ENCODE measurements at places on chromosomes 7 and 10.

DNA sequence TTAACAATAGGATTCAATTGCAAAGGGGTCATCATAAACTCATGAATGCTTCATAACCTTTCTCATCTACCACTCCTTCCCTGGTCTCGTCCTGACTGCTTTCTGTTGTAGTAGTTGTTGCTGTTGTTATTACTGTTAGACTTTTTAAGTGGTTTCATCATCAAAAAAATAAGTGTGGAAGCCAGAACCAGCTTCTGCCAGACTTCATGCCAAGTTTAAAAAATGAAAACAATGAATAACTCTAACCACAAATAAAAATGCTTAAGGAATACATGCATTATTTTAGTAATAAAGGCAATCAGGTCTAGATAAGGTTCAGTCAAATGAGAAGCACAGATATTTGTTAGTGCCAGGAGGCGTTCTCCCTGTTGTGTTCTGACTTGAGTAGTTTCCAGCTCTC, 85.4 kb downstream of the PCLO start:
- H3K27me3 ChIP-seq: no peaks in the 10 kb centered on the region
- no peak for DNase-seq
- H3K4me1 ChIP-seq: no peaks in the 10 kb centered on the region
- no peak overlapping the region for H3K27ac ChIP-seq
- H3K36me3 ChIP-seq: no peaks in the 10 kb centered on the region
- no peak overlapping the region for H3K4me3 ChIP-seq

DNA sequence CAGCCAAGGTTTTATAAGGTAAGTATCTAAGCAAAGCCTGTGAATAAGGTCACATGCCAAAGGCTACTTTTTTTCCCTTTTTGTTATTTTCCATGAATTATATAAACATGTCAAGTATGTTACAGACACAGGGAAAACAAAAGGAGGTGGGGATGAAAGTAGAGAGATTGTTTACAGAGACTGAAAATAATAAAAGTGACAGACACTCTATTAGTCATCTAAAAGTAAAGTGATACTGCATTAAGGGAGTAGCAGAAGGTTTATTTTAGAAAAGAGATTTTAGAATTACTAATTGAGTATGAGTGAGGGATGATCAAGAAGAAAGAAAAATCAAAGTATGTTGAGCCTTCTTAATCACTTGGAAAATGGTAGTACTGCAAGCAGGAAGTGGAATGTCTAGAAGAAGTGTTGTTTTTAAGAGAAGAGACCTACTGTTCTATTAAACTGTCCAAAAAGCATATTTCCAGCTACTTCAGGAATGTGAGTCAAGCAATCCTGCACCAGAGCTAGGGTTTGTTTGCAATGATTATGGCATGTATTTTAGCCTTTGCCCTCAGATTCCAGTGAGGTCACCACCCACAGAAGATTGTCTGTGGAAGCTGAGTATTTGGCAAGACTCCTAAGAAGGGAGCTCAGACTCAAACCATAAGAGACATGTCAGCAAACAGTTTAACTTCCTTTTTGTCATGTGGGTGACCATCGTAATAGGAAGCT, 177.9 kb upstream of the PLXDC2 start:
- no peak overlapping the region for H3K27ac ChIP-seq
- H3K36me3 ChIP-seq: no peaks in the 10 kb centered on the region
- no peaks in the 10 kb centered on the region for H3K4me1 ChIP-seq
- H3K4me3 ChIP-seq: peak overlapping the region; percentile 3
- no peaks in the 10 kb centered on the region for H3K27me3 ChIP-seq

DNA sequence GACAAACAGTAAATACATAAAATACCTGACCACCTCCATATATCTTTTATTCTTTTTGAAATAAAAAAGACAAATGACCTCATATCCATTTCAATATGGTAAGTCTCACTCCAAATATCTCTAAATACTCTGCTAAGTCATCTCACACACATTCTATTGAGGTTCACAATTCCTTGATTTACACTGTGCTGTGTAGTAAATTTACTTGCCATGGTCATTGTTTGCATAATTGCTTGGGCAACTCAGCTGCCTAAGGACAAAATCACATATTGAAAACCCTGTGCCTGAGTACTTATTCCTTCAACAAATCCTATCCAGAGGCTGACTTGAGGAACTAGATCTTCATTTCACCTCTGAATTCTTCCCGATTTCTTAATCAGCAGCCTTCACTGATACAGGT, 176.4 kb downstream of the THSD7A start:
- no peaks in the 10 kb centered on the region for H3K36me3 ChIP-seq
- no peak for DNase-seq
- no peak overlapping the region for H3K27ac ChIP-seq
- no peak overlapping the region for H3K4me3 ChIP-seq

GRCh38 chr10:58807629-58808022, 295.0 kb downstream of the BICC1 start:
- no peaks in the 10 kb centered on the region for H3K27me3 ChIP-seq
- H3K4me1 ChIP-seq: no peaks in the 10 kb centered on the region
- no peaks in the 10 kb centered on the region for H3K36me3 ChIP-seq
- H3K4me3 ChIP-seq: no peak overlapping the region

GRCh38 chr7:108592646-108593201, 23.1 kb downstream of the DNAJB9 start:
- no peak overlapping the region for H3K27ac ChIP-seq
- H3K27me3 ChIP-seq: no peaks in the 10 kb centered on the region
- H3K4me3 ChIP-seq: no peak overlapping the region
- DNase-seq: no peak

DNA sequence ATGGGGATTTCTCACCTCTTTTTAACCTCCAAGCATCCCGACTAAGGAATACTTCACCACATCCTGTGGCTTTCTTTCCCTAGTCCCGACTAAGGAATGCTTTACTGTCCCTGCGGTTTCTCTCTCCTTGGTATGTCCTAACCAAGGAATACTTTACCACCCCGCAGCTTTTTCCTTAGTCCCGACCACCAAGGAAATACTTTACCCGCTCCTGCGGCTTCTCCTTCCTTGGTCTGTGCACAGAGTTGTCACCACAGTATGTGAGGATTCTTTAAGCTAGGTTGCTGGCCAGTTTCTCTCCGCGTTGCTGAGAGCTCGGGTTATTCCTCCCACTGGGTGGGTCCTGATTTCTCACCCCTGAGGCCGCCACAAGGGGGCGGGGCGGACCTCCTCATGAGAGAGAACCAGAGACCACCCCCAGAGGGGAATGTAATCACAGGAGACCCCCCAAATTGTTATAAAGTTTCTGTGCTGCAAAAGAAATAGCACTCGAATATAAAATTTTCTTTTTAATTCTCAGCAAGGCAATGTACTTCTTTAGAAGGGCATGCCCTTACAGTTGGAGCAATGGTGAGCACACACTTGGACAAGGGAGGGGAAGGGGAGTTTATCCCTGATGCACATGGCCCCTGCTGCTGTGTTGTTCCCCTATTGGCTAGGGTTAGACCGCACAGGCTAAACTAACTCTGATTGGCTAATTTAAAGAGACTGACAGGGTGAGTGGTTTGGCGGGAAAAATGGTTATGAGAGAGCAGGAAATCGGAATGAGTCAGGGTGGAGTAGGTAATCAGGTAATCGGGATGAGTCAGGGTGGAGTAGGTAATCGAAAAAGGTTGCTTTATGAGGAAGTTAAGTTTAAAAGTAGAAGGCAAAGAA, 12.8 kb downstream of the SUGCT start:
- H3K4me3 ChIP-seq: no peak overlapping the region
- no peaks in the 10 kb centered on the region for H3K27me3 ChIP-seq
- no peaks in the 10 kb centered on the region for H3K4me1 ChIP-seq
- DNase-seq: no peak
- H3K27ac ChIP-seq: no peak overlapping the region
- H3K36me3 ChIP-seq: no peaks in the 10 kb centered on the region

GRCh38 chr10:43647576-43647975, 1.1 kb downstream of the ZNF32 start:
- no peaks in the 10 kb centered on the region for H3K27me3 ChIP-seq
- 0 out of 2 replicates have a peak, but pooled peaks cover 3% of the 10 kb centered on the region for H3K4me1 ChIP-seq
- H3K4me3 ChIP-seq: peak overlapping the region; percentile 85
- H3K36me3 ChIP-seq: no peaks in the 10 kb centered on the region
- DNase-seq: no peak

GRCh38 chr7:141676618-141677017, 25.3 kb downstream of the DENND11 start:
- no peak for DNase-seq
- H3K27ac ChIP-seq: no peak overlapping the region

- H3K27ac ChIP-seq: no peak overlapping the region
- H3K36me3 ChIP-seq: no peaks in the 10 kb centered on the region
- DNase-seq: no peak
- no peaks in the 10 kb centered on the region for H3K27me3 ChIP-seq
Measured at GRCh38 chr7:7709291-7709690, 9.1 kb downstream of the RPA3 start.

- no peaks in the 10 kb centered on the region for H3K36me3 ChIP-seq
- no peaks in the 10 kb centered on the region for H3K4me1 ChIP-seq
- H3K27ac ChIP-seq: no peak overlapping the region
Measured at GRCh38 chr10:6124666-6125065, 35.8 kb downstream of the RBM17 start.

DNA sequence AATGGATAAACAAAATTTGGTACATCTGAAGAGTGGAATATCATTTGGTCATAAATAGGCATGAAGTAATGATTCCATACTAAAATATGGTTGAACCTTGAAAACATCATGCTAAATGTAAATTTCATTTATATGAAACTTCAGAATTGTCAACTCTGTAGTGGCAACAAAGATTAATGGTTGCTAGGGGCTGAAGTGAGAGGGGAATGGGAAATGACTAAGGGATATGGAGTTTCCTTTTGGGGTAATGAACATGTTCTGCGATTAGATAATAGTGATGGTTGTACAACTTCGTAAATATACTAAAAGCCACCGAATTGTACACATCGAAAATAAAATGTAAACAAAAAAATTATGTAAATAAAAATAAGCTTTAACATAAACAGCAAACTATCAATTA, 384.1 kb upstream of the STEAP1 start:
- H3K4me3 ChIP-seq: no peak overlapping the region
- H3K27ac ChIP-seq: no peak overlapping the region
- no peaks in the 10 kb centered on the region for H3K27me3 ChIP-seq
- no peaks in the 10 kb centered on the region for H3K4me1 ChIP-seq
- no peaks in the 10 kb centered on the region for H3K36me3 ChIP-seq

- H3K36me3 ChIP-seq: no peaks in the 10 kb centered on the region
- no peaks in the 10 kb centered on the region for H3K4me1 ChIP-seq
- H3K4me3 ChIP-seq: no peak overlapping the region
- H3K27ac ChIP-seq: no peak overlapping the region
- no peaks in the 10 kb centered on the region for H3K27me3 ChIP-seq
- DNase-seq: no peak
Measured at GRCh38 chr10:34080485-34081346, 734.4 kb downstream of the PARD3 start.

DNA sequence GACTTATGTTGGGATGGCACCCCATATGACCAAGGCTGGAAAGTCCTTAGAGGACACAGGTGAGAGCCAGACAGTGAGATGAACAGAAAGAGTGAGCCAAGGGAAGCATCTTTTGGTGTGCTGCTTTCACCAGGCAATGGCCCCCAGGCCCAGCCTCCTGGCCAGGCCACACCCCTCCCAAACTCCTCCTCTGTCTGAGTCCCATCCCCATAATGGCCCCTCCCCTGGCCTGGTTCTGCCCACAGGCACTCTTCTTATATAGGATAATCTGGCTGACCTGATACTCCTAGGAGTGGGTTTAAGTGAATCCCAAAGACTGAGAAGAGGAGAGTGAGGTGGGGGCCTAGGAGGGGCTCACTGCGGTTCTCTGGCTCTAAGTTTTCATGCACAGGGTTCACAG, 252.5 kb downstream of the RPS24 start:
- no peak overlapping the region for H3K4me3 ChIP-seq
- H3K4me1 ChIP-seq: no peaks in the 10 kb centered on the region
- no peak for DNase-seq
- H3K27ac ChIP-seq: no peak overlapping the region
- H3K36me3 ChIP-seq: no peaks in the 10 kb centered on the region

DNA sequence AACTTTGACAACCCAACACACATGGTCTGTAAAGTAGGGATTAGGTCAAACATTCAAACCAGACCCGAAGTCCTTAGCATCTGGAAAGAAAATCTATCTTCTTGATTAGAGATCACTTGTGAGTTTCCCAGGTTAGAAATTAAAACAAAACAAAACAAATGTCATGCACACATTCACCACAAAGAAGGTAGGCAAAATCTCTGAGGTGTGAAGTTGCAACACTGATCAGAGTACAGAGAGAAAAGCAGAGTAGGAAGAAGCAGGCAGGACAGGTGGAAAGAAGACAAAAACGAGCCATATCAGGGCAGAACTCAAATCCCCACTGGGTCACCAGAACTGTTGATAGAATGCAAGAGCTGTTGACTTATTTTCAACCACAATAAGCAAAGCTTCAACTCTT, 102.8 kb upstream of the THSD7A start:
- no peak for DNase-seq
- no peaks in the 10 kb centered on the region for H3K36me3 ChIP-seq
- no peaks in the 10 kb centered on the region for H3K4me1 ChIP-seq
- H3K4me3 ChIP-seq: no peak overlapping the region
- no peak overlapping the region for H3K27ac ChIP-seq

DNA sequence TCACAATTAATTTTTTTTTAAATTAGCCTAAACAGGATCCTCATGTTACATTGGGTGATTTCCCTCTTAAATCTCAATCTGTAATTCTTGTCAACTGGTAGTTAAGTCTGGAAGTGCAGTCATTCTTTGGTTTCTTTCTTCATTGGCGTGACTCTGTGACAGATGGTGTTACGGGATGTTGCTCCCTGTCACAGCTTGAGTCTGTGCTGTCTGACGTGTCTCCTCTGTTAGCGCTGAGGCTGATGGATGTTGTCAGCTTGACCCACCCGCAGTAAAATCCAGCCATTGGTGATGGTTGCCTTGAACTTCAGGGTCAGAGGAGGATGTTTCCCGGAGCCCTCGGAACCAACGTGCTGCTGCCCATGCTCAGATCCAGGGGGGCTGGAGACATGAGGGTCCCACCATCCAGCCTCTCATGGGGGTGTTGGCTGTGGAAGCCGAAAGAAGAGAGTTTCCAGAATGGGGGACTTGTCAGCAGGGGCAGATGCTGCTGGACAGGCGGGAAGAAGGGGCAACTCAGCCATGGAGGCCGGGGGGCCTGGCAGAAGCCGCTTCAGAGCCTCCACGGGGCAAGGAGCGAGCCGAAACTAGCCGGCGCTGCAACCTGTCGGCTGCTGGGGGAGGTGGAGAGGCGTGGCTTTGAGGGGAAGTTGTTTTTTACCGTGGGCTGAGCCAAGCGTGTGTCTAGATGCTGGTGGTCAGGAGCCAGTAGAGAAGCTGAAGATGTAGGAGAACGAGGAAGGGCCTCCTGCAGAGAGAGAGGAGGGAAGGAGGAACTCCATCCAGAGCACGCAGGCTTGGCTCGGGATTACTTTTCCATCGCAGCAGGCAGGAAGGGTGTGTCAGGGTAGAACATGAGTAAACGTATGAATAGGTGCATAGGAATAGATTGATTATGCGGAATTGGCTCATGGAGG, 3.5 kb downstream of the SUN1 start:
- no peaks in the 10 kb centered on the region for H3K27me3 ChIP-seq
- H3K4me3 ChIP-seq: no peak overlapping the region
- no peak overlapping the region for H3K27ac ChIP-seq
- no peaks in the 10 kb centered on the region for H3K36me3 ChIP-seq
- H3K4me1 ChIP-seq: peaks cover 22% of the 10 kb centered on the region

All from Panc1 (cell line).